ENCODE measurements at places on chromosomes 7 and 10.

DNA sequence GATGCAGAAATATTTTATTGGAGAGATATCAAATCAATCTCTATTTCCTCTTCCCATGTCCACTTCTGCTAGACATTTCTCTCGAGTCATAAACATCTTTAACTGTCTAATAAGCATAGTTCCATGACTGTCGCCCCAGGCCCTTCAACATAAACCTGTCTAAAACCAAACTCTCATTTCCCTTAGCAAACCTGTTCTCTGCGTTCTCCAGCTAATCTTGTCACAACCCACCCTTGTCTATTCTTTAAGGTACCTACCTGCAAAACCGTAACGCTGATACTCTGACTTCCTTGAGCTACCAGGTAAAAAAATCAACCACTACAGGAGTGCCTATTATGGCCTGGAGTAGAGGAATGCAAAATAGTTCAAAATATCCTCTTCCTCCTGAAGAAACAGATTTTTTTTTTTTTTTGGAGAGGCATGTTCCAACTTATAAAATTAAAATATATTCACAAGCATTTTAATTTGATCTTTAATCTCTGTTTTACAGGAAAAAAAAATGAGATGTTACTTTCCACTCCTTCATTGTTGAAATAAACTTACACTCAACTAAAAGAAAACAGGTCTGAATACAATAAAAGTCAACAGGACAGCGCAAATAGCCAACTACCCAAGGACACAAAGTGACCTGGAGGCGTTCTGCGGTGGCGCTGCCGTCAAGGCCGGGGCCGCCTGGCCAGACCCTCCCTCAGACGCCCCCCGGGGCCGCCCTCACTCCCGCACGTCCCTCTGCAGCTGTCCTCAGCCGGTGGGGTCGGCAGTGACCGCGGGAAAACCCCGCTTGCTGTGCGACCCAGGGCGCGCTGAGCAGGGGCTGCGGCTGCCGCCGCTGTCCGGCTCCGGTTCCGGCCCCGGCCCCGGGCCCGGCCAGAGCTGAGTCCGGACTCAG is 765 bp downstream of the SLC25A40 start:
- DNase-seq: no peak

- no peak for DNase-seq
Observed at GRCh38 chr7:26156451-26157420, 4.7 kb downstream of the NFE2L3 start.

- DNase-seq: no peak
Observed at GRCh38 chr10:19491166-19491565, 325.1 kb upstream of the PLXDC2 start.

DNA sequence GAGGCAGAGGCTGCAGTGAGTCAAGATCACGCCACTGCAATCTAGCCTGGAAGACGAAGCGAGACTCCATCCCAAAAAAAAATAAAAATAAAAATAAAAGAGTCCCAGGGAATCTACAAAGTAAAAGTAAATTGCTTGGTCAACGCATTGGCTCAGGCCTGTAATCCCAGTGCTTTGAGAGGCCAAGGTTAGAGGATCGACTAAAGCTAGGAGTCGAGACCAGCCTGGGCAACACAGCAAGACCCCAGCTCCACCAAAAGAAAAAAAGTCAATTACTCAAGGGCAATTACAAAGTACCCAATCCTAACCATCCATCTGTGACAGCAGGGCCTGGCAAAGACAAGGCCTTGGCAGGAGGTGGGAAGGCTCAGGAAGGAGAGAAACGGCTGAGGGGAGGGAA is 127.6 kb upstream of the CALN1 start:
- no peak for DNase-seq

DNA sequence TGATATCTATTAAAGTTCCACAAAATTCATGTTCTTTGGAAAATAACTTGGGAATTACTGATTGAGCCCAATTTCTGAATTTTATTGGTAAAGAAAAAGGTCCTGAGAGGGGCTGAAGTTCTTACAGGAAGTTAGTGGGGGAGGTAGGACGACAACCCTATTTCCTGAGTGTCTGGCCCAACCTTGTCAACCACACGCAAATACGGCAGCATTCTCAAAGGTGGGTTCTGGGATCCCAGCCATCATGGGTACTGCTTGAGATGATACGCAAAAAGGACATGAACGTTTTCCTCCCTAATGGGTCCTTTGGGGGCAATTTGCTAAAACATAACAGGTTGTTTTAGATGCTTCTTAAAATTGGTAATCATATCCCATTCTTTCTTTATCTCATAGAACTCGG is 2.7 kb upstream of the PDCD4 start:
- no peak for DNase-seq

GRCh38 chr7:299169-299568 is 9.2 kb downstream of the FOXL3 start:
- no peak for DNase-seq

DNA sequence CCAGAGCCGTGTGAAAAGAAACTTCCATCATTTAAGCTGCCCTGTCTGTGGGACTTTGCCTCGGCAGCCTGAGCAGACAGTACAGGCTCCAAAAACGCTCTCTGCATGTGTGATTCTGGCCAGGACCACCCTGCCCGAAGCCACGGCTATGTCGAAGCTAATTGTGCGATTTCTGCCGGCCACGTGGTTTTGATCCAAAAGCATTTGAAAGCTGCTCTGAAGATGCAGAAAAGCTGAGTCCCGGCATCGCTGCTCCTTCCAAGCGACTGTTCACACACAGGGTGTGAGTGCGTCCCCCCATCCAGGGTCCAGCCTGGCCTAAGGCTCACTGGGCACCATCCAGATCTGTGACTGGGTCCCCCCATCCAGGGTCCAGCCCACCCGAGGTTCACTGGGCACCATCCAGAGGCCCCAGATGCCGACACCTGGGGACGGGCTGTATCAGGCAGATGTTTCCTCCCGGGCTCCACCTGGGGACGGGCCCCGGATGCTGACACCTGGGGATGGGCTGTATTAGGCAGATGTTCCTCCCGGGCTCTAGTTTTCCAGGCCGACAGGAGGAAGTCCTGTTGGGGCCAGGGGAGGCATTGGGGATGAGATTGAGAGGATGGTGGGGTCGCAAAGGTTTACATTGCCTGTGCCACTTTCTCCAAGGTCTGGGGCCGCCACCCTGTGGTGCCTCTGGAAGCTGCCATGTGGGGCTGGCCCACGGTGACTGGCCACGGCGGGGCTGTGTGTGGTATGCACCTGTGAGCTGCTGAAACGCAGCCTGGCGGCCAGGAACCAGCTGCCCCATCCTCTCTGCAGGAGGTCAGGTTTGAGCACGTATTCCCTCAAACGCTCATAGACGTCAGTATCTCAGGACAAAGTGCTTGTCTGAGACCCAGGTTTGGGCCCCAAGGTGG is 527.4 kb downstream of the DNAJB6 start:
- DNase-seq: no peak

DNA sequence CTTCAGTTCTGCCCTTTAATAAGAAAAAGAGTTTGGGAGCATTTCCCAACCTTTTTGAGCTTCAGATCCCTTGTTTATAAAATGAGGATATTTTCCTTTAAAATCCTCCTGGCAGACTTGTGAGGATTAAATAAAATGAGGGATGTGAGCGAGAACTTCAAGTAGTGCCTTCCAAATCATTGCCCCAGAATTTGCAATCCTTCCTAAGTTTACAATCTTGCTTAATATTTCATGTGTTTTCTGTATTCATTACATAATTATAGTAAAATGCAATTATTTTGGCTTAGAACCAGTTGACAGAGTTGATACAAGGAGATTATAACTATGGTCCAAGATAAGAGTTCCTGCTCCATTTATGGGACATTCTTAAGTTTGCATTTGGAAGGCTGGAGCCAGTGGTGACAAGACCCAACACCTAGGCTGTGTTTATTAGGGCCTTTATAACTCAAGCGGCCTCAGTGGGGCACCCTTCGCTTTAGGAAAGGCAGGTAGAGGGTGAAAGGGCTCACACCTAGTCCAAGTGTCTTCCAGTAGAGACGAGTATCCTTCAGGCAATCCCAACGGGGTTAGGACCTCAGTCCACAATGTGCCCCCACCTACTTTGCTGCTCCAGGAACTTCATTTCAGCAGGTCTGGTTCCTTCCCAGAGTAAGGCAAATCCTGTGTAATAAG is 317.5 kb downstream of the WDR11 start:
- DNase-seq: no peak

DNA sequence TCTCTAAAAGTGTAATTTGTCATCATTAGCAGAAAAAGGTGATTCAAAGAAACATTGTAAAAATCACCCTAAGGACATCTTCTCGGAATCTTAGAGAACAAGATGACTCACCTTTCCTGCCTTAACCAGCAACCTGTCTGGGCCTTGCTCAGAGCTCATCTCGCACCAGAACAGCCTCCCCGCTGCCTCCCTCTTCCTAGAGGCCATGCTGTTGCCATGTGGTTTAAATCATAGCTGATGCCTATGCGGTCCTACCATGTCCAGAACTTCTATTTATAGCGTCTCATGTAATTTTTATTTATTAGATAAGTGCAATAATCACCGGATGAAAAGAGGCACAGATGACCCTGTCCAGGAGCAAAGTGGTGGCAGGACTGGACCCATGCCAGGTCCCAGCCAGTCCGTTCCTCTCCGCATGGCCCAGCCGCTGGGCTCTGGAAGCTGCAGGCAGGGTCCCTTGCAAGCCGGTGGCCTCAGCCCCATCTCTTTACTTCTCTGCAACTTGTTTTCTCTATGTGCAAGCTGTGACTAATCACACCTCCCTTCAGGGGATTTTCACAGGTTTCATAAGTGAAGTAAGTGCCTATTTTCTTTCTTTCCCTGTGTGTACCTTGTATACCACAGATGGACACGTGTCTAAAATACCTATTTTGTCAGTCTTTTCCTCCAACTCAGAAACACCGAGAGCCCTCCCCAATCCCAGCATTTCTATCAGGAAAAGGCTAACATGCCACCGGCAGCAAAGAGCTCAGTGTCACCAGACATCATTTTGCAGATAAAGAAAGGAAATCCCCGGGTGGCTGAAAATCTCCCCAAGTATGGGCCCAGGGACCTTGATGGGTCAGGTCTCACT is 27.1 kb downstream of the KLF6 start:
- no peak for DNase-seq

DNA sequence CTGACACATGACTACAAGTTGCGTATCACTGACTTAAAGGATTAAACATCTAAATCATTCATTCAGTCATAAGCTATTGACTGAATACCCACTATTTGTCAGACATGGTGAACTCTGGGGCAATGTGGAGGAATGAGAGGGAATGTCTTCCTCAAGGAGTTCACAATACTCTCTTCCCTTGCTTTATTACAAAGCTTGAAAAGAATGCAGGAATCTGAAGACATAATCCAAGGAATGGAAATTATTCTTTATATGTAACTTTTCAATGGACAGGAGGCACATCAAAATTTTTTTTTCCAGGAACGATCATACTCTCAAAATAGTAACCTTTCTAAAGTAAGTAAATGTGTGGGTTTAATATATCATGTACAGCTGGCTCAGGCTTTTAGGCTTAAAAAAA is 111.9 kb downstream of the ATXN7L1 start:
- DNase-seq: no peak

GRCh38 chr10:106930751-106931150 is 233.8 kb downstream of the SORCS1 start:
- DNase-seq: no peak

GRCh38 chr7:66267249-66267648 is 62.1 kb downstream of the TPST1 start:
- no peak for DNase-seq

- no peak for DNase-seq
Observed at GRCh38 chr7:78101076-78101475, 302.5 kb downstream of the PHTF2 start.

GRCh38 chr7:156504687-156505545 is 135.7 kb upstream of the RNF32 start:
- no peak for DNase-seq

DNA sequence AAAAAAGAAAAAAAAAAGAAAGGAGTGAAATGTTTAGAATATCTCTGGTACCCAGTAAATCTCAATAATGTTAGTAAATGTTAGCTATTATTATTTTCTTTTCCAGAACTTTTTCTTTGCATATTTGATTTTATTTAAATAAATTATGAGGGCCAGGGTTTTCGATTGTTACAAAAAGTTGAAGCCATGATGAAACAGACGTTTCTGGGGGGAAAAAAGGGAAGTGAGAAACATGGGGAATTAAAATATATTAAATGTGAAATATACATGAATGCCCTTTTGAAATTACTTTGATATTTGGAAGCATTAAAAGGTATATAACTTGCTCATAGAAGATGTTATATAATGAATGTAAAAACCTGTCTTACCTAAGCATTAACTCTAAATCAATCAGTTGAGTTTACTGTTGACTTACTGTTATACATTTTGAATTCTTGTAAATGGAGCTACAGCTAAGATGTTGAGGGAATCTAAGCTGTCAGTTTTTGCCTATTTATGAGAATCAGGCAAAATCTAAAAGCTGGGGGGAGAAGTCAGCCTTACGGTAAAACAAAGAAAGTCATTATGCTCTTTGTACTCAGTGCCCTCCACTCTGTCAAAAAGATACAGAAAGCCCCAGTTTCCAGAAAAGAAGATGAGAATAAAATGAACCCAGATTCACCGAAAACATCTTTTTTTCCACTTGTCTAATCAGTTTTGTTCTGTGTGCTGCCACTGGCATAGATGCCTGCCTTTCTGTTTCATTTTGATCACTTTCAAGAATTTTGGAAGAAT is 30.0 kb upstream of the KDM7A start:
- no peak for DNase-seq

DNA sequence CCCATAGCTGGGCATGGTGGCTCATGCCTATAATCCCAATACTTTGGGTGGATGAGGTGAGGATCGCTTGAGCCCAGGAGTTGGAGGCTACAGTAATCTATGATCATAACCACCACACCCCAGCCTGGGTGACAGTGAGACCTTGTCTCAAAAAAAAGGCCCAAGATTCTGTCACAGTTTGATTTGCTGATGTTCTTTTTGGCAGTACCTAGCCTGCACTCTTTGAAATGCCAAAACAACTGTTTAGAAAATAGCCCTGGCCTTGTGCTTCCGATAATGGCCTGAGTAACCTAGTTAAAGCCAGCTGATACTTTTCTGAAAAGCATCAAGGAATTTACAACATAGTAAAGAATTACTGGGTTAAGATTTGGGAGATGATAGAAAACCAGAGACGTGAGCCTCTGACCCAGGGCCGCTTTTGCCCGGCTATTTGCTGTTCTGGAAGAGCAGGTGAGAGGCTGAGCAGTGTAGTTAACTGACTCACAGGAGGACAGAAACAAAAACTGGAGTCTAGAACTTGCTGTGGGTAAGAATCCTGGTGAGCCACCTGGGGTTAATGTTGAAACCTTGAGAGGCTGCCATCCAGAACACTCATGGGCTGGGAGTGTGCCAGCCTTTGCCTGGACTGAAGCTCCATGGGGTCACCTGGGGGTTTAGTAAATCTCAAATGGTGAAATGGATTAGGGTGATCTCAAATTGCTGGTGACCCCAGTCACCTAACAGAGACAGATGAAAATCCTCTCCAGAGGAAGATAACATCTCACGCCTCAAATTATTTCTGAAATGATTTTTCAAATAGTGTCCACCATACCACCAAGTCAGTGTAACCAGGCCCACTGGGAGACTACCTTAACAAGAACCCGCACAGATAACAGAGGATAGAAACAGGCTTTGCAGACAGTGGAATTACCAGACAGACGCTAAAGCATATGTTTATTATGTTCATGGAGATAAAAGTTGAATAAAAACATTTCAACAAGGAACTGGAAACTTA is 51.8 kb downstream of the GALNT11 start:
- DNase-seq: no peak

GRCh38 chr7:152615031-152615741 is 60.8 kb downstream of the XRCC2 start:
- DNase-seq: peak; percentile 65

- DNase-seq: no peak
Observed at GRCh38 chr7:4216016-4216415, 466.1 kb upstream of the FOXK1 start.

GRCh38 chr10:53003094-53003493 is 230.5 kb upstream of the MBL2 start:
- DNase-seq: no peak

GRCh38 chr10:102225646-102226541 is at the start of gene ELOVL3:
Gene ELOVL3 (plus strand): TSS chr10:102226299. CDS start chr10:102226549, 250 bp downstream.
- peak; percentile 79 for DNase-seq

All from NCI-H774 (cell line).